Foreskin keratinocyte (primary cell): ENCODE measurements at places on chromosomes 12 and 14. TPM values are rescaled to one million over a fixed set of nuclear protein-coding genes. Genes with fewer than 3 reads are reported as not detected.

Gene CD163
- polyA plus RNA-seq: 0.08 and 0.10 TPM in 2 replicates

Gene ACSM4
- not detected in 2 replicates for polyA plus RNA-seq

Gene ENDOU
- 0.14 and 0.21 TPM in 2 replicates for polyA plus RNA-seq

- peak; percentile 62 for DNase-seq
These were observed 40.2 kb upstream of the APPL2 start for GRCh38 chr12:105275997-105276733.

DNA sequence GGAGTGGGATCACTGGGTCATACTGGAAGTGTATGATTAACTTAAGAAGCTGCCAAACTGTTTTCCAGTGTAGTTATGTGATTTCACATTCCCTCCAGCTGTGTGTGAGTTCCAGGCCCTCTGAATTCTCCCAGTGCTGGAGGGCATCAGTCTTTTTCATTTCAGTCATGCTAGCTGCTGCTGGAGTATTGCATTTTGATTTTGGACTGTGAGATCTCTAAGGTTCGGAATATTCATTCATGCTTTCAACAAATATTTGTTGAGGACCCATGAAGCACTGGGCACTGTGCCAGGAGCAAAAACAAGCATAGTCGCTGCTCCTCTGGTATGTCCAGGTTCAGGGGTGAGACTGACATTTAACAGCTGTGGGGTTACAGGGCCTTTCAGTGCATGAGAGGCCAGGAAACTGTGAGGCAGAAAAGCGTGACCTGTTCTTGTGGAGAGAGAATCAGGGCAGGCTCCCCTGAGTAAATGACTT is 133.2 kb downstream of the SCARB1 start:
- no peak for DNase-seq

DNA sequence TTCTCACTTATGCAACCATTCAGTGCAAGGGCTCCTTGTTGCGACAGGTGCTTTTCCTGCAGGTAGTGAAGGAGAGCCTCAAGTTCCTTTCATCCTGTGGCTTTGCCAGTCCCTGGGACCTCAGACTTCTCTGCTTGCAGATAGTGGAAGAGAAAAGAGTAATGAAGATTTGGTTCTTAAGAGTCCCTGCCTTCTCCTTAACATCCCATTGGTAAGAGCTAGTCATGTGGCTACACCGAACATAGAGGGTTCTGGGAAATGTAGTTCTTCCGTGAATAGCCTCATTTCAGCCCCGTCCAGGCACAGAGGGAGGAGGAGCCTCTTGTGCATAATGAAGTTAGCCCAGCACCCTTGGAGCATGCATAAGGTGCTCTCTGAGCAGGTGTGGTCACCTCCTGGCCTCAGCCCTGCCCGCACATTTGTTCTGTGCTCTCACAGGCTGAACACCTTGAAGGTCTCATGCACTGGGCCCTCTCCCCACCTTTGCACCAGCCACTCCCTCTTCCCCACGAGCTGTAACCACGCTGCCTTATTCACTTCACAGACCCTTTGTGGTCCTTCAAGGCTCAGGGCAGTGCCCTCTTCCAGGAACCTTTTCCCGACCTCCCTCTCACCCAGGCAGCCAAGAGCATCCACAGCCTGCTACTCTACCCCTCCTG is 134.0 kb downstream of the BCL11B start:
- DNase-seq: no peak

DNA sequence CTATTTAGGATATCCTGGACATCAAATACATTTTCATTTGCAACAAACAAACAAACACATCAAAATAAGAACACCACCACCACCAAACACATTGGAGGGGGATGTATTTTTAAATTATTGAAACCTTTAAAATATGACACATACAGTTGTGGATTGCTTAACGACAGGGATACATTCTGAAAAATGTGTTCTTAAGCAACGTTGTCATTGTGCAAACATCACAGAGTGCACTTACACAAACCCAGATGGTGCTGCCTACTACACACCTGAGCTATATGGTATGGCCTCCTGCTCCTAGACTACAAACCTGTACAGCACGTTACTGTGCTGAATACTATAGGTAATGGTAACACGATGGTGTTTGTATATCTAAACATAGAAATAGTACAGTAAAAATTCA is 19.4 kb downstream of the PYGL start:
- no peak for DNase-seq
